ENCODE measurements at places on chromosomes 12 and 14.

DNA sequence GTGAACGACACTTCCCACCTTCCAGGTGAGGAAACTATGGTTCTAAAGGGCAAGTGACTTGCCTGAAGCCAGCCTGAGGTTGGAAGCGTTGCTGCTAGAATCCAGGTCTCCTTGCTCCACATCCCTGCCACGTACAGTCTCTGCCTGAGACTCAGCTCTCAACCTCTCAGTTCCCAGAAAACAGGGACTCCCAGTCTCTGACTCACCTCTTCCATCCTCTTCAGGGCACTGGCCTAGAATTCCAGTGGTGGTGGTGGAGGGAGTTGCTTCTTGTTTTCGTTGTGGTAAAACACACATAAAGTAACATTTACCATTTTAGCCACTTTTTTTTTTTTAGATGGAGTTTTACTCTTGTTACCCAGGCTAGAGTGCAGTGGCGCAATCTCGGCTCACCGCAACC lies 7.3 kb downstream of the GPR68 start:
- DNase-seq = no peak

- no peak for DNase-seq
These were observed 10.4 kb downstream of the TMEM229B start for GRCh38 chr14:67477926-67478799.

GRCh38 chr14:88023658-88024187 lies 18.8 kb downstream of the GPR65 start:
- DNase-seq = no peak

DNA sequence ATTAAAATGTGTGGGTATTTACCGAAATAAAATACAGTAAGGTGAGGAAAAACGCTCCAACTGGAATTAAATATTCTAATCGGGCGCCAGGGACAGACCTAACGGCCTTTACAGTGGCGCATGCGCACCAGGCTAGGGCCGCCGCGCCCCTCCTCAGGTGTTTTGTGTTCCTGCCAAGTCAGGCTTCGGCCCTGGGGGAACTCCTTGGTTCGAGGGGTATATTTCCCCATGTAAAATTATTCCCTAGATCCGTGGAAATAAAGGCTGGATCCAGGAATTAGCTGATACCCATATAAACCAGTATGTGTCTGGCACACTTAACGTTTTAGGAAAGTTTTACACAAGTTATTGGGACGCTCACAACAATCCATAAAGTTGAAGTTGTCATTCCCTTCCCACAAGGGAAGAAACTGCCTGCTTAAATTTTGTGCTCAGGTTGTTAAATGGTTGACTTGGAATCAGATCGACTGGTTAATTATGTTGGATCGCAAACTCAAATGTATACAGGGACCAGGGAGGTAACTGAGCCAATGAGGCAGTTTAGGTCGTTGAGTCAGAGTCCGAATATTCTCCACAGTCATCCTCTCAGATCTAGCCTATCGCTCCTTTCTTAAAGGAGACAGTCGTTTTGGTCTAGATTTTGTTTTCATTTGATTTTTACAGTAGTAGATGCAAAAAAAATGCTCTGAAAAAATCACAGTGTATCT lies 621 bp upstream of the ANAPC7 start:
- DNase-seq = peak; percentile 62

DNA sequence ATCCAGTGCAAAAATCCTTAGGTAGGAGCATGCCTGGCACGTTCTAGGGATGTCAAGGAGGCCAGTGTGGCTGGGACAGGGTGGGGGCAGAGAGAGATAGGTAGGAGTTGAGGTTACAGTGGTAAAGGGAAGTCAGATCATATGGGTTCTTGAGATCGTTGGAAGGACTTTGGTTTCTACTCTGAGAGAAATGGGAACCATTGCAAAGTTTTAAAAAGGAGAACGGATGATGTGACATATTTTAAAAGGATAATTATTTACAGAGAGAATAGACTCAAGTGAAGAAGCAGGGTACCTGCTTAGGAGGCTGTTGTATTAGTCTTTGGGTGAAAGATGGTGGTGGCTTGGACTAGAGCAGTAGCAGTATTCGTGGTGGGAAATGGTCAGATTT lies 47.6 kb upstream of the ATP2B1 start:
- no peak for DNase-seq

DNA sequence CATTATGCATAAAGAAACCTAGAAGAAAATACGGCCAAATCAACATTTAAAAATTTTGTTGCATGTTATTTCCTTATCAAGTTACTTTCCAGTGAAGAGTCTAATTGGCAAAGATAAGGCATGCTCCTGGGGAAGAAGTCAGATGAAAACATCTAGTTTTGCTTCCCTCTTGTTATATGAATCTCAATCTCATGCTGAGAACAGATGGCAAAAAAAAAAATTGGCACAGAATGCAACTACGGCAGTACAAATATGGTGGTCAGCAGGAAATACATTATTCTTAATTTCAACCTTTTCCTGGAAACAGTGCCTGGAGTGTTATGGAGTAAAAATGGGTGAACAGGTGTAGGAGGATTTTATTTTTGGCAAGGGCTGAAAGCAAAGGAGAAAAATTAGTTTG lies 32.8 kb downstream of the HECTD4 start:
- no peak for DNase-seq

DNA sequence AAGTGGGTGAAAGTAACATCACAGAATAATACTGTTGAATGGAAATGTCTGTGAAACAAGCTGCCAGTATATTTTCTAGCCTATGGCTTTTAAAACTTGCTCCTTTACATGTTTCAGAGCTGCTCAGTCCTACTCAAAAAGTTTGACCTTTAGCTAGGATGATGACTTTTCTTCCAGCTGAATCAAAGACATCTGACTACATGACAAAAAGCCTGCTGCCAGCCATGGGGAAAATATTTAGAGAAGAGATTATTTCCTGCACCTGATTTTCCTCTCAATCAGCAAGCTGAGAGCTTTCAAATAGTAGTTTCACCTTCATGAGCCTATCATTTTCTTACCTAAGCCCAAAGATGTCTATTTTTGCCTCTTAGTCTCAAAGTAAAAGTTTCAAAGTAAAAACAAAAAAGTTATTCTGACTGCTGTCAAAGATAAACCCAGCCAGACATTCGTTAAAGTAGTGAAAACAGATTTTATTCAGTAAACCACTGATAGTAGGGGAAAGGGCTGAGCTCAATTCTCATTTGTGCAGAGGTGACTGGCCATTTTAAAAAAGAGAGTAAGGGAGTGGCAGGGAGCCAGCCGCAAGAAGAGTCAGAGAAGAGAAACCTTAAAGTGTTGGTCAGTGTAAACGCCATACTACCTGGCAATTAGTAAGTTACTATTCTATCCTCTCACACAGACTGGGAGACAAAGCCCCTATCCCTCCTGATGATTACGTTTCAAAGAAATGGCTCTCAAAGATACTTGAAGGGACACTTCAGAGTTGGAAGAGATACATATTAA lies 2.2 kb downstream of the ATP6V1D start:
- no peak for DNase-seq

DNA sequence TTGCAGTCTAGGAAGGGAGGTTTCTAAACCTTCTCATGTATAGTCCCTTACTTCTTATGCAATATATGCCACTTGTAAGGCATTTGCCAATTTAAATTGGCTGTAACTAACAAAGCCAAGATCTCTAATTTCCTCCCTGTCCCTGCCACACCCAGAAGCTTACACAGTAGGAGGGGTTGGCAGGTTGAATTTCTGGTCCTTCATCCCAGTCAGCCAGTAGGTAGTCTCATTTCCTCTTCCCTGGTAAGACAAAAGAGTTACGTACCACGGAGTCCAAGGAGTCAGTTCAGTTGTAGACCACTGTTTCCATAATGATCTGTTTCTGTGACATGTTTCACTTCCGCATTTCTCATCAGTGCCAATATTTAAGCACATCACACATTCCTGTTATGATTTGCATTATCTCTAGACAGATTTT lies 47.0 kb upstream of the PLBD1 start:
- no peak for DNase-seq

GRCh38 chr14:57835766-57836165 lies 30.1 kb downstream of the SLC35F4 start:
- no peak for DNase-seq

DNA sequence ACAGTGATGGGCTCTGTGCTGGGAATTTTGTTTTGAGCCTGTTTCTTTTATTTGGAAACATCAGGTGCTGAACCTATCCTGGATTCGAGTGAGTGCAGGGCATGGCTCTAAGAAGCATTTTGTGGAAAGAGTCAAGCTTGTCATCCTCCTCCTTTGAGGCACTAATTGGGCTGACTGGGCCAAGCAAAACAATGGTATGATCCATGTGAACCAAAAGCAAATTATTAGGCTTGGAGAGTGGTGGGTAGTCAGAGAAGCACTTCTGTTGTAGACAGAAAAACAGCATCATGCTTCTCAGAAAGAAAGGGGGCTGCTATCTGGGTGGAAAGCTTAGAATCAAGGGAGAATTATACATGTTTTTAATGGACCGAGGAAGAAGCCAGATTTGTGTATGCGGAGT lies 481.6 kb downstream of the DIO2 start:
- no peak for DNase-seq

- no peak for DNase-seq
These were observed 140.4 kb downstream of the EFCAB11 start for GRCh38 chr14:89814126-89814525.

- DNase-seq = no peak
These were observed 1.5 kb upstream of the SRRM4 start for GRCh38 chr12:118979763-118980406.

Data from stimulated activated CD4-positive, alpha-beta T cell treated with anti-CD3 and anti-CD28 coated beads, Interleukin-15, amount 100 ng/mL, for 1 hour (primary cell).